NCI-H1417 treated with DMSO at 0.1 percent for 48 hours (cell line): ENCODE measurements at places on chromosomes 4 and X.
A peak's percentile ranks its signal among the peaks of the same experiment; 100 is the strongest.

- DNase-seq = no peak
Measured at GRCh38 chr4:83582289-83582785, 46.4 kb downstream of the GPAT3 start.

- DNase-seq = no peak
Measured at GRCh38 chr4:55635282-55635681, 816 bp downstream of the NMU start.

- DNase-seq = no peak
Measured at GRCh38 chrX:138791551-138791950, 80.0 kb upstream of the FGF13 start.

DNA sequence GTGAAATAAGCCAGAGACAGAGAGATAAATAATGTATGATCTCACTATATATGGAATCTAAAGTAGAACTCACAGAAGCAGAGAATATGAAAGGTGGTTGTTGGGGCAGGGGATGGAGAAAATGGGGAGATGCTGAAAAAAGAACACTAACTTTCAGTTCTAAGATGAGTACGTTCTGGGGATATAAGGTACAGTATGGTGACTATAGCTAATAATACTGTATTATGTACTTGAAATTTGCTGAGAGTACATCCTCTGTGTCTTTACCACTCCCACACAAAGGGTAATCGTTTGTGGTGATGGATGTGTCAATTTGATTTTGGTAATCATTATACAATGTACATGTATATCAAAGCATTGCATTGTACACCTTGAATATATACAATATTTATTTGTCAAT lies 6.6 kb downstream of the FBXL5 start:
- no peak for DNase-seq

GRCh38 chr4:102247041-102247440 lies 98.2 kb downstream of the SLC39A8 start:
- DNase-seq = no peak

DNA sequence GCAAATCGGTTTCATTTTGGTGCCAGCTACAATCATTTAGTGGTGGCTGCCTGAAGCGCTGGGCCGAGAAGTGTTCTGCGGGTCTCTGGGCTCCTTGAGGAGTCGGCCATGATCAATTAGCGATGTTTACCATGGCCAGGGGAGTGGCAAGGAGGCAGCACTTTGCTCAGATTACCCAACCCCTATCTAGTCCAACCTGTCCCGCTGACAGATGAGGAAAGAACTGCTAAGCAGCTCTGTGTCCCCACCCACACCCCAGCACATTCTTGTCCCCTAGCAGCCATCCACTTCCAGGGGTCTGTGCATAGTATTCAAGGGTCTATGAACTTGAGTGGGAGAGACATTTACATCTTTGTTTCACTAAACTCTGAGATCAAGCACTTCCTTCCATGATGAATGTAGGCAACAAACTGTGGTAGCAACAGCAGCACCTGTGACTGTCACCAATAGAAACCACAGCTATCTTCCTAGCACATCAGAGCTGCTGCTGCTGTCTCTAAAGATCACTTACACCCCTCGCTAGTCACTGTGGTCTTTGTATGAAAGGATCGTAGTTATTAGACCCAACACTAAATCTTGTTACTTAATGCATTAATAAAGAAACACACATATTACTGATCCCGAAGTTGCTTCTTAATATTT lies 331.6 kb downstream of the BCOR start:
- DNase-seq = no peak

DNA sequence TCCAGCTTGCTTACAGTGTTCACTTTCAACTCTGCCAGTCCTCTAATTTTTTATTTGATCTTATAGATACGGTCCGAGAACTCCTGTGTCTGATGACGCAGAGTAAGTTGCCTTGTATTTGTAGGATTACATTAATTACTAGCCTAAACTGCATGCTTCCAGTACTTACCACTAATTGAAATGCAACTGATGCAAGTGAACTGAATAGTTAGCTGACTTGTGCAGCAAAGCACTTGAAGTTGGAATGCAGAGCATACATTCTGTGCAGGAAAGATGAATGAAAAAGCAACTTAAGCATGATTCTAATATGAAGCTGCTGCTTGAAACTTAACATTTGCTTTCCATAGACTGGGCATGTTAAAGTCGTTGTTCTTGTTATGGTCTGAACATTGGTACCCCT lies 100.9 kb downstream of the LIMCH1 start:
- no peak for DNase-seq

- DNase-seq = no peak
Measured at GRCh38 chr4:6393544-6394475, 78.6 kb downstream of the PPP2R2C start.

GRCh38 chr4:86261636-86262035 lies 98.2 kb downstream of the MAPK10 start:
- DNase-seq = no peak

- DNase-seq = peak; percentile 77
Measured at GRCh38 chr4:76198411-76199237, 15.0 kb downstream of the SCARB2 start.

DNA sequence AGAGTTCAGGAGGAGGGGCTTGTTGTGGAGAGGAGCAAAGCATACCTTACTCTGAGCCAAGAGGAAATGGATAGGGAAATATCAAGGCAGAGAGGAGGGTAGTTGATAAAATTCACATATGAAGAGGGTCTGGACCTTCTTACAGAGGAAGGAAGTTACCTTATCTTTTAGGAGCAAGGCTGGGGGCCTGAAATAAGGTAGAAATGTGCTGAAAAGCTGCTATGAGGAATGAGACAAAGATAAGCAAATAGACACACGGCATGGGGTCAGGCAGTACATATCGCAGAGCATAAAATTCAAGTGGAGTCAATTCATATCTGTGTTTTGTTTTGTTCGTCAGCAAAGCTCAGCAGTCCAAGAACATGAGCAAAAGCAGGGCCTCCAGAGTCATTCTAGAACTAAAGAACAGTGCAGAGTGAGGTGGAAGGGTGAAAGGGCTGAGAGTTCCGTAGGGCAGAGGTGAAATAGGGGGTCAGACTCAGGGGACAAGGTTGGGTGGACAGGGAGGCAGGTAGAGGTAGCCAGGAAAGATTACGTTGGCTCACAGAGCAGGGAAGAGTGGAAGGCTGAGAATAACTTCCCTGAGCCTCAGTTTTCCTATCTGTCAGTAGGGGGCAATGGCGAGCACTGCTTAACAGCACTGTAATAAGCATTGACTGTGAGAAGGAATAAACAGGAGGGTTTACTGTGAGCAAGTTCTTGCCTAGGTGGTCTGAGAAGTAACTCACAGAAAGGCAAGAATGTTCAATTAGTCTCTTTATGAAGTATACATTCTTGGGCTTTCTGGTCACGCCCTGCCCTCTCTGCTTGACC lies 9.2 kb downstream of the VSIG4 start:
- no peak for DNase-seq

DNA sequence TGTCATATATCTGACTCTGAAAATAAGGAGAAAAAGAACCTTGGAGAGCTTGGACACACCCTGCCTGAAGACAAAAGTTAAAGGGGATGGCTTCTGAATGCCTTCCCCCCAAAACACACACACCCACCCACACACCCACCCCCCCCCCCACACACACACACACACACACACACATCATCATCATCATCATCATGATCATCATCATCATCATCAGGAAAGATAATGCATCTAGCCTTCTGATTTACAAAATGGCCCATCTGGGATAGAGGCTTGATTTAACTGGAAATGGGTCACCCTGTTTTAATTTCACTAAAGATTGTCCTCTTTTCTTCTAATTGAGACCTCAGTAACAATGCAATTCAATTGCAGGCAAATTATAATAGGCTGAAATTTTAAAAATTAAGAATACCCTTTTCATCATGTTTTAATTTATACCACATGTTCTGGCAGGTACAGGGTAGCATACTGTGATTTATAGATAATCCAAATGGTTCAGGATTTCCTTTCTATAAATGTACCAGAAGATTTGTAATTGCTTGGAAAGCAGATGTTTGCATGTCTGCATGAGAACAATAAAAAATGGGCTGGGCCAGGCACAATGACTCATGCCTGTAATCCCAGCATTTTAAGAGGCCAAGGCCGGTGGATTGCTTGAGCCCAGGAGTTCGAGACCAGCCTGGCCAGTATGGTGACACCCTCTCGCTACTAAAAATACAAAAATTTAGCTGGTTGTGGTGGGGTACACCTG lies 56.5 kb downstream of the TRIM2 start:
- no peak for DNase-seq

DNA sequence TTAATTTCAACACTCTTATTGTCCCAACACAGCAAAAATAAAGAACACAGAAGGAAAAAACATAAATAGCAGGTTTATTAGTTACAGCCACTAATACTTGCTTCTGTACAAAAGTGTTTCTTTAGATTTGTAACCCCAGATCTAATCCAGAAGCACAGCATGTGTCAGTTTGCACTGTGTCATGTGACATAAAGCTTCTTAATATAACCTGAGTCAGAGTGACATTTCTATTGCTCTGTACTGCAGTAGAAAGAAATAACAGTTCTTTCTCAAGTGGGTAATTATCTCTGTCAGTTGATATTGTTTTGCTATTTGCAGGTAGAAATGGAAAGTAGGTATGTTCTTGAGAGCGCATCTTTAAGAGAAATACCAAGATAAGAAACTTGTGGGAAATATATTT lies 422.5 kb downstream of the ZIC3 start:
- peak; percentile 32 for DNase-seq

GRCh38 chr4:25863347-25863784 lies 578 bp upstream of the SEL1L3 start:
- DNase-seq = no peak

DNA sequence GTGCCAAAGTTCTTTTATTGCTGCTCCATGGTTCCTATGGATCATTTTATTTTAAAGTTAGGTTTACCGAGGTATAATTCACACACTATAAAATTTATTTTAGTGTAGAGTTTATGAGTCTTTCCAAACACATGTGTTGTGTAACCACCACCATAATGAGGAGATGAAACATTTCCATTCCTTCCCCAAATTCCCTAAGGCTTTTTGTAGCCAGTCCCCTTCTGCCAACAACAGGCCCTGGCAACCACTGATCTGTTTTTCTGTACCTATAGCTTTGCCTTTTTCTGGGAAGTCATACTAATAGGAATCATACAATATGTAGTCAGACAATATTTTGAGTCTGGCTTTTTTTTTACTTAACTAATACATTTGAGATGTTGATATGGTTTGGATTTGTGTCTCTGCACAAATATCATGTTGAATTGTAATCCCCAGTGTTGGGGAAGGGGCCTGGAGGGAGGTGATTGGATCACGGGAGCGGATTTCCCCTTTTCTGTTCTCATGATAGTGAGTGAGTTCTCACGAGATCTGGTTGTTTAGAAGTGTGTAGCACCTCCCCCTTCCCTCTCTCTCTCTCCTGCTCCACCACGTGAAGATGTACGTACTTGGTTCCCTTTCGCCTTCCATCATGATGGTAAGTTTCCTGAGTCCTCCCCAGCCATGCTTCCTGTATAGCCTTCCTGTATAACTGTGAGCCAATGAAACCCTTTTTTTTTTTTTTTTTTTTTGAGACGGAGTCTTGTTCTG lies 59.6 kb upstream of the DHX15 start:
- DNase-seq = no peak
